ENCODE measurements at places on chromosomes 1 and 21.

DNA sequence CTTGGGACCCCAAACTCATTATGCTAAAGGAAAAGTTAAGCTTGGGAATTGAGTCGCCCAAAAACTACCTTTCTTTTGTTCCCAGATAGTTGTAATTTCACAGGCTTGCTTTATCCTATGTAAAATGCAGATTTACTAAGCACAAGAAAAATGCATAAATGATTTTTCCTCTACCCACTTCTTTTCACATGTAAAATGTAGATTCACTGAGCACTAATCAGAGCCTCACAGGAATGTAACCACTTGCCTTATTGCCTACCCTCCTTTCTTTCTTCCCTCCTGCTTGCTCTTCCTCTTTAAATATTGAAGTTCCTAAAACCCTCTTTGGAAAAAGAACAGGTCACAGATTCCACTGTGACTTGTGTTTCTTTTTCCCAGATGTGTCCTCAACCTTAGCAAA is 18.3 kb downstream of the CAPN8 start:
- no peak for DNase-seq

- DNase-seq: no peak
These were observed 9.7 kb downstream of the KIFAP3 start for GRCh38 chr1:170064821-170065220.

- no peak for DNase-seq
These were observed 87.3 kb downstream of the NFIA start for GRCh38 chr1:61169634-61170033.

DNA sequence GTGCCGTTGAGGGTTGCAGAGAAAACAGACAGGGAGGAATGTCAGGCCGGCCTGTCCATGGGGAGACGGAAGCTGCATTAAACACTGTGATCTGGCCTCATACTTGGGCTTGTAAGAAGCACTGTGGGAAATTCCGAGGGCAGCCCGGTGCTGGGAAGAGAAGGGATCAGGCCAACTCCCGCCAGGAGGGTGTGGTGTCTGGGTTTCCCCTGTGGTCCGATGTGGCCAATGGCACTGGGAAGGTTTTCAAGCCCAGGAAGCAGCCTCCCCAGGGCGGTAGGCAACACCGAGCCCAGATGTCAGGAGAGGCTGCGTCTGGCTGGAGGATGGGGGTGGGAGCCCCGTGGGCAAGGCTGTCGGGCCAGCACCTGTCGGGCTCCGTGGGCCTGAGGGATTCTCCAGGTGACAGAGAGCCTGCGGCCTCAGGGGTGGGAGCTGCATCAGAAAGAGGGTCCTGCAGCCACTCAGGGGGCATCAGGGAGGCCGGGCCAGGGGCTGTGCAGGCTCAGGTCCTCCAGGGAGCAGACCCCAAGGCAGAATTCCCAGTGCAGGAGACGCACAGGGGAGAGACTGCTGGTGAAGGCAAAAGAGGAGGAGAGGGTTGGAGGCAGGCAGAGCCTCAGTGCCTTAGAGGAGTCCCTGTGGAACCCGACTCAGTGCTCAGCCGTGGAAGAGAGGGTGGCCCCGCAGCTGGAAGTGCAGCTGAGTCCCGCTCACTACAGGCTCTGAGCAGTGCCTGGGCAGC is 8.4 kb downstream of the UBASH3A start:
- no peak for DNase-seq

DNA sequence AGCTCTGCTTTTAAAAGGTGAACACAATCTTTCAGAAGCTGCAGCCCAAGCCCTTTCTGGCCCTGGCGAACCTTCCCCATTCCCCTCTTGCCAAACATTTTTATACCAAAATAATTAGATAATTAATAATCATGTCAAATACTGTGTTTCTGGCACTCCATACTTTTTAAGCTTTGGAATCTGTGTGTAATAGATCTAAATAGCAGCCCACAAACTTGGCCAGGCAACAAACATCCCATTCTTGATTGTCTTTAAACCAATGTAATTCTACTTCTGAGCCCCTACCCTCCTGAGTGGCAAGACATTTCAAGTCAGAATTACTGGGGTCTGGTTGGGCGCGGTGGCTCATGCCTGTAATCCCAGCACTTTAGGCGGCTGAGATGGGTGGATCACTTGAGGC is 137.7 kb downstream of the NAV1 start:
- no peak for DNase-seq

DNA sequence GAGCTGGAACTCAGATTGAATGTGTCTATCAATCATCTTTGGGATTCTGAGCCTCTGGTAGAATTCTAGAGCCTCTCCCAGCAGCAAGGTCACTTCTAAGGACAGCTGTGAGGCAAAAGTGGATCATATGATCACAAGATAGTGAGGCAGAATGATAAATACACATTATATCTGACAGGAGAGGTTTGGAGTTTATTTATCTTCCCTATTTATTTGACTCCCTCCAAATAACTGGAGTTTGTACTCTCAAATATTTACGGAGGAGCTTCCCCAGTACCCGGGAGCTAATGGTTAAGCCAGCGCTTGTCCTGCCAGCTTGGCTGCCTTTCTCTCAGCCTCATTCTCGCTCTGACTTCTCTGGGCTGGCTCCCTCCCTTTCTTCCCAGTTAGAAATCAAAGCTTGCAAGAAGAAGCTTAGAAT is 2.3 kb downstream of the HMGCS2 start:
- no peak for DNase-seq

DNA sequence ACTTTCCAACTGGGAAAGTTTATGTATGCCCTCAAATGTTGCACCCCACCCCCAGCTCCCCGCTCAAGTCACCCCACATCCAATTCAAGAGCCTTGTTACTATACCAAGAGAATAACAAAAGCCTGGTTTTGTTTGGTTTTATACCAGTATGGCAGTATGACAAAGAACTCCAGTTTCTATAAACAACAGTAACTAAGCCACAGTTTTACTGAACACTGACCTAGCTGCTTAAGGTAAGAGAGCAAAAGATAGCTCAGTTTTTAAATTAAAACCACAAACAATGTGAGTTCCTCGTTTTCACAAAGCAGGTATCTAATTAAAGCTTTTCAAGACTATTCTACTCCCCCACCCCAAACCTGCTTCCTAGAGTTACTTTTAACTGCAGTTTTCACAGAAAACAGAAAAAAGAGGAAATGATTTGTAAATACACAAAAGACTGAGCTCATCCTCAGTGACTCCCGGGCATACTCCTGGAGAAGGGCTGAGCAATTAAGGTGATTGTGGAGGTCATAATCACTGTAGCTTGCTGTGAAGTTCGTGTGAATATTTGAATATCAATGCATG is 59.3 kb upstream of the LHX8 start:
- DNase-seq: no peak

- DNase-seq: no peak
These were observed 969 bp downstream of the CYP4A11 start for GRCh38 chr1:46940307-46940706.

GRCh38 chr1:117568999-117569398 is 36.8 kb upstream of the TENT5C start:
- no peak for DNase-seq

DNA sequence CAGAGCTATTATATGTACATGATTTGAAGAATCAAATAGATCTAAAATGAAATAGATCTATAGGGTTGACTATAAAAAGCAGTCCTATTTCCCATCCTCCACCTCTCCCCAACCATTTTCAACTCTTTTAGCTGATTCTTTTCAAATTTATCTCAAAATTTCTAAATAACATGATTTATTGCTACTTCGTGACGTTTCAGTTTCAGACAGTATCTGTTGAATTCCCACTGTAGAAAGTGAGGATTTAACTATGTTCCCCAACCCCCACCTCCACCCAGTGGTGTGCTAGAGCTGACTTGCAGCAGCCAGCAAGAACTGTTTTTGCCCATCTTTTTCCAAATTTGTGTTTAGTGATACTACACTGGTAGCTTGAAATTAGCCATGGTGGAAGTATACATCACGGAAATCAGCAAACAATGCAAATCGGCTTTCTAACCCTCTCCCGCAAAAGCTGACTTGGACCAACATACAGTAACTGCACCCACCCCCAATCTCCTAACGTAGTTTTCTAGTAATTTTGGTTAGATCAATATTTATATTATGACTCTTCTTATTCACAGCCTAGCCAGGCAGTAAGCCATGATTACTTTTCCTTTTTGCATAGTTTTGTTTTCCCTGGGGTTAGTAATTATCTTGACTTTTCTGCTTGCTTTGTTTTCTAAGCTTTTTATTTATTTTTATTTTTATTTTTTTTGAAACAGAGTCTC is 10.9 kb downstream of the SEMA4A start:
- DNase-seq: no peak

DNA sequence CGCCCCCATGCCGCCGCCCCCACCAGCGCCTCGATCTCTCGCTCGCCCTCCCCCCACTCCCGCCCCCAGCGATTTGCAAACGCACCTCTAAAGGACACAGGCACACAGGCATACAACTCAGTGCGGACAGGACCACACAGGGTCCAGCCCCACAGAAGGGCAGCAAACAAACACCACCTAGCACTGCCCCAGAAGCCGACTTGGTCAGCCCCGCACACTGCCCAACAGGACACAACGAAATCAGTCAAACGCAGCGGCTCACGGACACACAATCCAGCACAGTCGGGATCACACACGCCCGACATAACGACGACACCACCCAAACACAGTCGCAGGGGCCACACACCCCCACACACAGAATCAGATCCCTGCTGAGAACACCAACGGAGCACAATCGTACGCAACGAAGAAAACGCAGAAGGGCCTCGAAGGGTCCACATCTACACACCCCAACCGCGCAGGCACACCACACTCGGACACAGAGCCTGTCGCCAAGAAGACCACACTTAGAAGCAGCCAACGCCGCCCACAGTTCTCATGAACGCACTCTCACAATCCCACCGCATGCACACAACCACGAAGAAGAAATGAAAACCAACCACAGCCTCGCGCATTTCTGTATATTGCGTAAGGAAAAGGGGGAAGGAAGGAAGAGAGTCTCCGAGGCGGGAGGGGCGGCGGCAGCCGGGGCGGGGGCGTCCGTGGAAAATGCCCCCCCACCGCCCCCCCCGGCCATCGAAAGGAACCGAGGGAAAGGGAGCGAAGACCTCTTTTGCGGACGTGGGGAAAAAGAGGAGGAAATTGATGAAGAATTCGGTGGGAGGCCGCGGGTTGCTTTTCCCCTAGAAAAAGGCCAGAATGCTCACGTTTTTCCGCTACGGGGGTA is 481 bp downstream of the TAL1 start:
- DNase-seq: no peak

GRCh38 chr1:182264185-182264584 is 127.4 kb downstream of the GLUL start:
- no peak for DNase-seq

Measured in stimulated activated CD8-positive, alpha-beta memory T cell treated with anti-CD3 and anti-CD28 coated beads, Interleukin-4, amount 100 ng/mL, for 1 hour (primary cell).